ENCODE measurements at places on chromosomes 7 and 10. TPM values are rescaled to one million over a fixed set of nuclear protein-coding genes. Genes with fewer than 3 reads are reported as not detected.

Gene NDUFB8
- 155 TPM for total RNA-seq

Gene SFTPA2
- not detected for total RNA-seq

DNA sequence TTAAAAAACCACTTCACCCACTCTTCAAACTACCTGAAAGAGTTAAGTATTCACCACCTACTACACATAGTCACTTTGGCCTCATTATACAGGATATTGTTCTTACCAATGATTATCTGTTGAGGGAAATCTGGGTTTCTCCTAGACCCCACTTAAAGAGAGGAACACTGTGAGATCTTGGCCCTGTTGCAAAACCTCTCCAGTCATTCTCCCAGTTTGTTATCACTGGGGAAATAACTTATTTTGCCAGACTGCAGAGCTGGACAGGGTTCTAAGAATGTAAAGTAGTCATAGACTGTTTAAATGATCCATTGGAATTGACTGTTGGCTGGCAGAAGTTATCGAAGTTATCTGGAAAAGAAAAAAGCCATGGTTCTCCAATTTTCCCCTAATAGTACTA is 143.8 kb downstream of the HGF start:
- peak; percentile 64 for DNase-seq

Gene ECHS1
- 90.9 TPM for total RNA-seq

GRCh38 chr7:36796850-36797536 is 72.7 kb upstream of the AOAH start:
- no peak for DNase-seq

DNA sequence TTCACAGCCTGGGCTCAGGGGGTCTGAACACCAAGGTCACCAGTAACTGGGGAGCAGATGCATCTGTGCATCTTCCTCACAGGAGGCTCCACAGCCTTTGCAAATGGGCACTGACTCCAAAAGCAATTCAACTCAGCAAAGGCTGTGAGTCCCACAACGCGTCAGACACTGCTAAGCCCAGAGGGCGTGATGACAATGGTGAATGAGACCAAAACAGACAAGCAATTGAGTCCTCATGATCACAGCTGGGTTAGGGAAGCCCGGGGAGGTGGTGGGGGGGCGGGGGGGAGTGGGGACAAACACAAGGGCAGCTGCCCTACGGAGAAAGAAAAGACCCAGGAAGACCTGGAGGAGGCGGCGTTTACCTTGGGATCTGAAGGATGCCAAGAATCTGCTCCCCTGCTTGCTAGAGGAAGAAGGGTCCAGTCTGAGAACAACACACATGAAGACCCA is 61.6 kb upstream of the RNF32 start:
- DNase-seq = no peak

DNA sequence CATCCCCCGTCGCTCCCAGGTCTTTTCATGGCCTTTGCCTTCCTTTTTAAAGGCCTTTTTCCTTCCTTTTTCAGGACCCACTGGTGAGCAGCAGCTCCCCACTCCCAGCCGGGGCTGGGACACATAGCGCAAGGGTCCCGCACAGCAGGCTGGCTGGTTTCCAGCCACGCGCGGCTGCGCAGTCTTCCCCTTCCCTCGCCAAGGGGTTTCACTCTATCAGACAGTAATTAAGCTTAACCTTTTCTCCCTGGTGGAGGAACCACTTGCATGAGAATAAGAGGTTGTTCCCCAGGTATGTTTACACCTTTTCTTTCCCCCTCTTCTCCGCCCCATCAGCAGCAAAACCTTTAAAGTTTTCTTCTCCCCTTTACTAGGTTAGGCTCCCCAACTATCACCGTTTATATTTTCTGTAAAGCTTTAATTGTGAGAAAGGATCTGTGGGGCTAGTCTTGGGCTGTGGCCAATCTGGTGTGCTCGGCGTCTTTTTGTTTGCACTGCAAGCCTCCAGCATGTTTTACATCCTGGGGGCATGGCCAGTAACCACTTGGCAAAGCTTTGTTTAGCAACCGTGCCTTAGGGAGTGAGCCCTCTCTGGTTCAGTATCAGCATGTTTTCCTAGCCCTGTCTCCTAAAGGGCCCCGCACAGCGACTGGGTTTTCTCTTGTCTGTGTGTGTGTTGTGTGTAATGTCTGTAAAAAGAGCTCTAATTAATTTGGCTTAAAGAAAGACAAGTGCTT is 219.6 kb downstream of the PHF14 start:
- peak; percentile 21 for DNase-seq

DNA sequence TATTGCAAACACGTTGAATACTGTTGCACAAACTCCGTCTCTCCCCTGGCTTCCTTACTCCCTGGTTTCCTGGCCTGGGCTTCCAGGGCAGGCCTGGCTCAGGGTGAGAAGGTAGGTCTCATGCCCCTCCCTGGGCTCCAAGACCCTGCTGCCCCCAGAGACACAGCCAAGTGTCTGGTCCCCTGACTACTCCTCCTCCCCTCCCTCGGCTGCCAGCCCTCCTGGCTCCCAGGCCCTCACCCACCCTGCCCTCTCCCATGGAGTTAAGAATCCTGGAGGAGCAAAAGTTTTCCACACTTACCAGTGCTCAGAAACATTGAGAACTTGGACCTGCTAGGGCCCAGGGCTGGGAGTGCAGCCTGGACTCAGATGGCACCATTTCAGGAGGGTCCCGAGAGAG is 47.2 kb upstream of the RABGEF1 start:
- DNase-seq = no peak

- no peak for DNase-seq
Measured at GRCh38 chr10:3533296-3533695, 251.7 kb downstream of the KLF6 start.

Gene OR2A1
- not detected for total RNA-seq

- DNase-seq = peak; percentile 16
Measured at GRCh38 chr7:12765431-12766100, 78.1 kb downstream of the ARL4A start.

- no peak for DNase-seq
Measured at GRCh38 chr10:77907900-77908717, 18.4 kb downstream of the DLG5 start.

- no peak for DNase-seq
Measured at GRCh38 chr10:63549810-63550209, 28.6 kb downstream of the REEP3 start.

Gene GNAT3
- not detected for total RNA-seq

DNA sequence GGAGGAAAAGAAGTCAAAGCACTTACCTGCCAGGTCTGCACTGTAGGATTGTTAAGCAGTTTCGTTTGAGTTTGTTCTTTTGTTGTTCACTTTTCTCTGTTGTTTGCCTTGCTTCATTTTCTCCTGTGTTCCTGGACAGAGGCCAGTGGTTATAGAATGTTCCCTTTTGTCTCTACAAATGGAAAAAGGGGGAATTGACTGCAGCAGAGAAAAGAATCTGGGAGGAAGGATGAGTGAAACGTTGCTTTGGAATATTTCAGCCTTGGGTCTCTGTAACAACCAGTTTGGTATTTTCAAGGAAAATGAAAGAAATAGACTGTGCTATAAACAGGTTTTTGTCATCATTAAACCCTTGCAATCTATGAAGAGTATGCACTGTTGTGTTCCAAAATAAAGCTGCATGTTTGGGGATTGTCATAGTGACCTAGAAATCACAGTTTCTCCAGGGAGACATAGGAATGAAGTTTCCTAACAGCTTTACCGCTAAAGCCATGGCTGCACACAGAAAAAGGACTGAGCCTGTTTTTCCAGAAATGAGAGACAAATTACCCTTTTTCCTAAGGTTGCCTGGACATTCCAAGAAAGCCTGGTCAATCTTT is 60.8 kb upstream of the HABP2 start:
- no peak for DNase-seq

DNA sequence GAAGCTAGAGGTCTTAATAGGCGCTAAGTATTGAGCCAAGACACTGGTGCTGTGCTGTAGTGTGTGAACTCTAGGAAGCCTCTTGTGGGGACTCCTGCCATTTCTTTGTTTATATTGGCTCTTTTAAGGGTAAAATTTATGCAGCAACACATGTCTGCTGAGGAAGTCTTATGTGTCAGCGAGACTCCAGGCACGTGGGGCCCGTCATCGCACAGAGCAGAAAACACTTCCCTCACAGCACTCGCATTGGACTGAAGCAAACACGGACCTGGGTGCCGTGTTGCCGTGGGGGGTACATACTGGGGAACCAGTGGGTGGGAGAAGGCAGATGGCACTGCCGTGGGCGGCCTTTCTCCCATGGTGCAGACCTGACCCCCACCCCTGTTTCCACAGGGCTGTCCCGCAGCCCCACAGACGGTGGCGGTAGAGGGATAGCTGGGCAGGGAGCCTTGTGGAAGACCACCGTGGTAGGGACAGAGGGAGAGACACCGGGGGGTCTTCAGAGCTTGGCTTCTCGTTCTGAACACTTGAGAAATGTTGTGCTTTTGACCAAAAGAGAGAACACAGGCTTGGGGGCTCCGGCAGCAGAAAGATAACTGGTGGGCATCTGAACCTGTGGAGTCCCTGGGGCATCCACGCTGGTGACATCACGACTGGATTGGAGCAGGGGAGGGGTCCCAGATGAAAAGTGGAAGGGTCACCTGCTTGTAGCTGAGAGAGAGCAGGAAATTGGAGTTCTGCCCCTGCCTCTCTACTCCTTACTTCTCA is 284.7 kb upstream of the SHH start:
- peak; percentile 21 for DNase-seq

GRCh38 chr10:110141871-110142635 is 65.4 kb upstream of the MXI1 start:
- no peak for DNase-seq

Gene SNCG
- total RNA-seq = 3.0 TPM

Data from astrocyte (in vitro differentiated cells and primary cell).